ENCODE measurements at places on chromosomes 1 and 21.

DNA sequence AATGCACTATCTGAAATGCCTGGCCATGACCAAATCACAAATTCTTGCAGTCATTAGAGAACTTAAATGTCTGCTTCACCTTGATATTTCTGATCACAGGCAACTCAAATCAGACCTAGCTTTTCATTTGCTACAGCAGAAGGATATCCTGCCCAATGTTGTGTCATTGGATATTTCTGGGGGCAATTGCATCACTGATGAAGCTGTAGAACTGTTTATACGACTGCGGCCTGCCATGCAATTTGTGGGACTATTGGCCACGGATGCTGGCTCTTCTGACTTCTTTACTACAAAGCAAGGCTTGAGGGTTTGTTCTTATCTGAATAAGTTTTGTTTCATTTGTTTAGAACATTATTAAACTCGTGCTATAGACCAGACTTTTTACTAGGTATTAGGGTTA lies 14.9 kb downstream of the ZYG11A start:
- peak; percentile 19 for DNase-seq

- peak; percentile 20 for DNase-seq
These were observed 43.5 kb downstream of the LGR6 start for GRCh38 chr1:202237052-202237451.

- DNase-seq: peak; percentile 36
These were observed 8.9 kb upstream of the LEMD1 start for GRCh38 chr1:205430696-205431305.

DNA sequence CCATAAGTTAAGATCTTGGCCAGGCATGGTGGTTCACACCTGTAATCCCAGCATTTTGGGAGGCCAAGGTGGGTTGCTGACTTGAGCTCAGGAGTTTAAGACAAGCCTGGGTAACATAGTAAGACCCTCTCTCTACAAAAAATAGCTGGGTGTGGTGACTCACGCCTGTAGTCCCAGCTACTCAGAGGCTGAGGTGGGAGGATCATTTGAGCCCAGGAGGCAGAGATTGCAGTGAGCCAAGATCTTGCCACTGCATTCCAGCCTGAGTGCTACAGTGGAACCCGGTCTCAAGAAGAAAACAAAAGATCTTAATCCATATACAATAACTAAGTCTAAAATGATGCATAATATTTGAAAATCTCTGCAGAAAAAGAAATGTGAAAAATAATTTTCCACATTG lies 165.5 kb upstream of the NR5A2 start:
- no peak for DNase-seq

DNA sequence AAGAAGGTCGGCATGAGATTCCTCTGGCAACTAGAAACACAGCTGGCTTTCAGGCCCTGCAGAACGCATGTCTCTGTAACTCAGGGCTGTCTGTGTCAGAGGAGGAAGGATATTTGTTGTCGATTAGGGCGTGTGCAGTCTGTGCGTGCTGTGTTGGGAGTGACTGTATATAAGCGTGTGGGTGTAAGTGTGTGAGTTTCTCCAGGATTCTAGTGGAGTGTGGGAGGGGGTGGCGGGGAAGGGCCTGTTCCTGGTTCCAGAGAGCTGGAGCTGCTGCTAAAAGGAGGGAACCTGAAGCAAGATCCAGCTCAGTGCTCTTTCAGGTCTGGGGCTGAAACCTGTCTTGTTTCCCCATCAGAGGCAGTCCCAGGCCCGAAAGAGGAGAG lies 74.3 kb downstream of the SLC16A1 start:
- peak; percentile 44 for DNase-seq

- no peak for DNase-seq
These were observed 362.8 kb downstream of the KCNH1 start for GRCh38 chr1:210771131-210771530.

DNA sequence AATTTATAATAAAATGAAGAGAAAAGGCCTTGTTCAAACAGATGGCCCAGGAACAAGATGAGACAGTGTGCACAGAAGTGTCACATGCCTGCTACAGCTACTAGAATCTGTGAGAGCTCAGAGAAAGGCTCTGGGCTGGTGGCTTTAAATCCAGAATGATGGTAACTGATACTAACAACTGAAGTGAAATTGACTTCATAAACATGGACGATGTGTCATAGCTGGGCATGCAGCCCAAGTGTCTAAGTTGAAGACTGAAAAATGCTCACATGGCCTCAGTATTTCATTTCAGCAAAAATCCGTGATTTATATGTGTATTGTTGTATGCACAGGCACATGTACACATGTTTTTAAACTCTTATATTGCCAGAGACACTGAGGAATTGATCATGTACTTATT lies 208.3 kb upstream of the RUNX1 start:
- peak; percentile 94 for DNase-seq

GRCh38 chr1:66351913-66352312 lies 182.0 kb upstream of the SGIP1 start:
- no peak for DNase-seq

DNA sequence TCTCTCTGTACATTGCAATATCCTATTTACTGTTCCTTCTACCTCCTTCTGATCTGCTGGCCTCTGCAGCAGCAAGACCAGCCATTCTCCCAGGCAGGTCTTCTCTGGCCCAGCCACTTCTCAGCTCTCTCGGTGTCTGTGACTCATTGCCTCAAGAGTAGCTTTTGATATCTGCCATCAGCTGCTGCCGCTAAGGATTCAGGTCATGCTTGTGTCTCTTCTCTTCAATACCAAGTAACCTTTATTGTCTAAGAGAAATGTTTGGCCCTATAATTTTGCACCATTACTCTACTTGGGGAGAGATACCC lies 101.8 kb downstream of the TMEM53 start:
- DNase-seq: no peak

DNA sequence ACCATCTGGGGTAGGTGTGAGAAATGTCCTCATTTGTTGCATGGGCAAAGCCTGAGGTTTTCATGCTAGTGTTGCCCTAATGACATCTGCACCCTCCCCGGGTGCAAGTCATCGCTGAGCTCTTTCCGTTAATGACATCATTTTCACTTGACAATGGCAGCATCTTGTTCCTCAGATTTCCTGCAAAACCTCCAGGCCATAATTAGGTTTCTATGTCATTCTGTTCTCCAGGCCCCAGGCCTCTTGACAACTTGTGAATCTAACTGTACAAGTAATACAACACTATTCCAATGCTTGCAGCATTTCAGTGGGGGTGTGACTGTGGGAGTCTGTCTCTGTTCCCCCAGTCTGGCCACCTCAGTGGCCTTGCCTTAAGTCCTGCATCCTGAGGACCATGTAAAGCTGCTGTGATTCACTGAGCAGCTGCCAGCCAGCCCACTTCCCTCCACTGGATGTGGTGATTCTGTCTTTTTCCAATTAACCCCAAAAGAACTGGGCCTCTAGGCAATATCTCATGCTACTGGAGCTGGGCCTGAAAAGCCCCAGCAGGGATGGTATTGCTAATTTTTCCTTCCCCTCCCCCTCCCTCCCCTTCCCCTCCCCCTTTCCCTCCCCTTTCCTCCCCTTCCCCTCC lies 22.8 kb downstream of the RAB7B start:
- DNase-seq: no peak

GRCh38 chr1:25629836-25630235 lies 13.2 kb downstream of the MAN1C1 start:
- DNase-seq: no peak

GRCh38 chr1:87122243-87122642 lies 206.4 kb upstream of the LMO4 start:
- DNase-seq: no peak

DNA sequence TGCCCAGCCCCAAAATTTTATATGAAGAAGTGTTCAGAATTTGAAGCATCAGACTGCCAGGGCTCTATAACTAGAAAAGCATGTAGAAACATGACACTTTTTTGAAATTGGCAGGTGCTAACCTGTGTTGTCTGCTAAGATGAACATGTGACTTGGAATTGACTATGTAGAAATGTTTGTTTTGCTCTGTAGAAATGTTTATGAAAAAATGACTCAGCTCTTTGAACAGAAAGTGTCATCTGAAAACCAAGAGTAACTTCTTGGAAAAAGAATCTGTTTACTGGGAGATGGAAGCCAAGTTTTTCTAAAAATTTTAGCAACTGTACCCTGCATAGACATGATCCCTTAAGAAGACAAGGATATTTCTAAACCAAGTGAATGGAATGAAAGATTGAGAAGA lies 59.2 kb downstream of the LHX9 start:
- DNase-seq: peak; percentile 7

GRCh38 chr1:100249155-100249536 lies 488 bp downstream of the DBT start:
- DNase-seq: no peak

GRCh38 chr1:236149696-236150228 lies 7.4 kb downstream of the GPR137B start:
- DNase-seq: no peak

DNA sequence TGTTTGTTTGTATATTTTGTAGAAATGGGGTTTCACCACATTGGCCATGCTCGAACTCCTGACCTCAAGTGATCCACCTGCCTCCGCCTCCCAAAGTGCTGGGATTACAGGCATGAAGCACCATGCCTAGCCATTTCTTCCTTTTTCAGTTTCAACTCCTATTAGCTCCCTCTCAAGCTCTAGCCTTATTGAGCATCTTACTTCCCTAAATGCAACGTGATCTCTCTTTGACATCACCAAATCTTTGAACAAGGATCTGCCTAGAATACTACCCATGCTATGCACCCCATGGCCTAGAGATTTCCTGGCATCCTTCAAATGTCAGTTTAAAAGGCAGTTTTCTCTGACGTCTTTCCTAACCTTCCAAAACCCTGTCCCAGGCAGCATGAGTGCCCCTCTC lies 91.1 kb upstream of the NR5A2 start:
- DNase-seq: no peak

- DNase-seq: no peak
These were observed 44.1 kb upstream of the KCND3 start for GRCh38 chr1:112033439-112034120.

GRCh38 chr1:219847215-219847855 lies 81.0 kb downstream of the SLC30A10 start:
- no peak for DNase-seq

GRCh38 chr1:223652436-223652941 lies 13.0 kb downstream of the CAPN8 start:
- no peak for DNase-seq

DNA sequence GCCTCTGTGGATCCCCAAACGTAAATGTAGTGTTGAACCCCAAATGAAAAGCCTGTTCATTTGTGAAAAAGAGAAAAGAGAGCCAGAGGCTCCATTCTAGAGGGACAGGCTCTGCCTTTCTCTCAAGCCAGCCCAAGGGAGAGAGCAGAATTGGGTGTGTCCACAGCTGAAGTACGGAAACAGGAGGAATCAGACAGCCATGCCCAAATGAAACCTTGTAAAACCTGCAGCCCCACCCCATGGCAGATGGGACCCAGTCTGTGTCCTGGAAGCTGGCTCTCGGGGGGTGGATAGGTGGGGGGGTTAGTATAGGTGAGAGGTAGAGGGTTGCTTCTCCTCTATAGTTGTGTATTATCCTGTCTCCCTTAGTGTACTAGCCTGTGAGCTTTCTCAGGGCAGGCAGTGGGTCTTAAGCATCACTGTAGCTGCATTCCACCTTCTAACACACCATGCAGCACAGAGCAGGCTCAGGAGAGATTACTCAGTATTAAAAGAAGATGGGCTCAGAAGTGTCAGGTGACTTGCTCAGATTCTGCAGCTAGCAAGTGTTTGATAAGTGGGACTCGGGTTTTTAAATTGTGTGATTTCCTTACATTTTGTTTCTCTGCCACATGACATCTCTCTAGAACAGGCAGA lies 67.4 kb upstream of the SIPA1L2 start:
- no peak for DNase-seq

DNA sequence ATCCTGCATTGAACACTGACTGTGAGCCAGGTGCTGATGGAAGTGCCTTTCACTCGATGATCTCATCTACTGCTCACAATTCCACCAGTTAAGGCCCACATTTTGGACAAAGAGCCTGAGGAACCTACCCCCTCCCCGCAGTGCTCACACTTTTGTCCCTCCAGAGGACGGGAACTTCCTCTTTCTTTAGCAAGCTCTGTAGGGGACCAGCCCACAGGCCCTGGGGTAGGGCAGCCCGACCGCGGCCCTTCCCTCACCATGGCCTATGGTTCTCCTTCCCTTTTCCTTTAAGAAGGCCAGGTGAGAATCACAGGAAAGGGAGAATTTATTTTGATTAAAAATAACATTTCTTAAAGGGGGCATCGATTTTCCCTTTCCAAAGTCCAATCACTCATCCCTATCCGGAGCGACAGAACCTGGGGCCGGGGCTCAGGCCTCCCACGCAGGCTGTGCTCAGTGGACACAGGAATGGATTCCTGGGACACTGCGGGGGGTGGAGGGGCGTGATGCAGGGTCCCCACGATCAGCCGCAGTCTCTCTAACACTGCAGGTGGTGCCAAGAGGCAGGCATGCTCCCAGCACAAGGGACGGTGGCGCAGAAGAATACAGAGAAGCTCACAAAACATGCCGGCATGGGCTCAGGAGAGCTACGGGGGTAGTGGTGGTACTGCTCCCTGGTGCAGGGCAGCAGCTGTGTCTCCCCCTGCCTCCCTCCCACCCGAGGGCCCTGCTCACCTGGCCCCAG lies 8.9 kb upstream of the KCNE1 start:
- no peak for DNase-seq

DNA sequence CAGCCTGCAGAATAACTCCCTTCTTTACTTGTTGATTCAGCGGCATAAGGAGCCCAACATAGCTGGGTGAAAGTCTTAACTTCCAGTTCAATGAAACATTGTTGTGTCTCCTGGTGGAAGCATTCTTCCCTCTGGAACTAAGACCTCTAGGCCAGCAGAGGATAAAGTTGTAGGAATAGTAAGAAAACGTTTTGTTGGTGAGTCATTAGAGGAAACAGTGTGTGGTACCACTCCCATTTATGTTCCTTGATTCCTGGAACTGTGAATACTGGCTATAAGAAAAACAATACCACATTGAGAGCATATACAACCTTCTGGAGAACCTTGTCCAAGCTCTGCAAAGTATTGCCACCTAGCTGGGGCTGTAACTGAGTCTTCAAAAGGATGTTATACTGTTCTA lies 737.4 kb upstream of the ZP4 start:
- no peak for DNase-seq

DNA sequence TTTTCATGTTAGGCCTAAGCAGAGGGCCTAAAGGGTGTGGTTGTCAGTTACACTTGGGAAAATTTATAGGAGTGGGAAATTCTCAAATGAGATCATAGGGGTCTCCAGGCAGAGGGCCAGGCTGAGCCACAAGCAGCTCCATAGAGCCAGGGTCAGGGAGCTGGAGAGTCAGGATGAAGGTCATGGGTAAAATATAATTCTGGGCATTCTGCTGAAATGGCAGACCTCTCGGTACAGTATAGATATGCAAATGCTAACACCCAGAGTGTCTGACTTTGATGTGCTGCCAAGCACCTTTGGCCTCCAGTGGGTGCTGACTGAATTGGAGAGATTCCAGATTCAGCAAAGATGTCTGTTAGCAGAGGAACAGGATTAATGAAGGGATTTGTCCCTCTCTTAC lies 40.1 kb downstream of the DNM3 start:
- no peak for DNase-seq
